ENCODE measurements at places on chromosomes 3 and 15.

DNA sequence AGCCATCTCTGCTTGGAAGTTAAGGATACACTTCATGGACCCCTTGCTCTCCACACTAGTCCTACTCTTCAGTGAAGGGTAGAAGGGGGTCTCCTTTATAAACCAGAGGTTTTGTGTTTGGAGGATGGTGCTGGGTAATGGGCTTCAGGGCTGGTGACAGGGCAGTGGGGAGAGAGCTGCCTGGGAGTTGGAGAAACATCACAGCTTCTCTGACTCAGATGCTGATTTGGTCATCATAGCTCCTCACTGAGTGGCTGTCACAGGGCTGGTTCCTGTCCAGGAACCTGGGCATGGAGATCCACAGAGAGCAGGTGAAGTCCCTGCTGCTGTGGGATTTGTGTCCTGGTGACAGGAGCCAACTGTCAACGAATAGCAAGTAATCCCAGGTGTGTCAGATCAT lies 333.9 kb upstream of the ATP10A start:
- DNase-seq, result no peak

DNA sequence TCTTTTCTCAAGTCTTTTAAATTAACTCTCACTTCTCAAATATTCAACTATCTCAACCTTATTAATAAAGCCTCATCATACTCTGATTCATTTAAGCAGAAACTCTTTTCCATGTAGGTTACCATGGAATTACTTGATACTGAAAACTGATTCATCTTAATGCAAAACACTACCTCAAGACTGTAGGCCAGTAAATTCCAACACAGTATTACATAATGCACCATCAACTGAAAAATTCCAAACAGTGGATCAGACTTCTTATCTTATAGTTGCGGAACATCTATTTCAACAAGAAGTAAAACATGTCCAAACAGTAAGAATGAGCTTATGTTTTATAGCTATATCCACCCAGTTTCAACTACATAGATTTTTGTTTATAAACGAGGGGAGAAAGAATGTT lies 124.5 kb downstream of the PEAK1 start:
- no peak for DNase-seq

GRCh38 chr15:92395098-92395635 lies 1.5 kb downstream of the ST8SIA2 start:
- no peak for DNase-seq

- DNase-seq, result no peak
Measured at GRCh38 chr3:161474139-161474538, 22.5 kb upstream of the OTOL1 start.

DNA sequence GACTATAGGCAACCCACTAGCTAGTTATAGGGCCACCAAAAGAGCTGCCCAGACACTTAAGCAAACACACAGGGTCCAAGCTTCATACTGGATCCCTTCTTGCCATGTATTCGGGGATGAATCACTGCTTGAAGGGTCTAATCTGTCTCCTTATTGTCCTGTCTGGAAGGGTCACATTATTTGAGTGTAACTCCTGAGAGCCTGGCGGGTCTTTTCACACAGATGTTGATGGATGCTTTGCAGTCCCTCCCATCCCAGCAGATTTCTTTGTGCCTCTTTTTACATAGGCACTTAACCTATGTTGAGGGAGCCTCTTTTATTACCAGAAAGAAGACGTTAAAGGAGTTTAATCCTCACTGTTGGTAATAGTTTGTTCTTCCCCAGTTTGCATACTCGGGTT lies 56.6 kb downstream of the BBX start:
- no peak for DNase-seq

DNA sequence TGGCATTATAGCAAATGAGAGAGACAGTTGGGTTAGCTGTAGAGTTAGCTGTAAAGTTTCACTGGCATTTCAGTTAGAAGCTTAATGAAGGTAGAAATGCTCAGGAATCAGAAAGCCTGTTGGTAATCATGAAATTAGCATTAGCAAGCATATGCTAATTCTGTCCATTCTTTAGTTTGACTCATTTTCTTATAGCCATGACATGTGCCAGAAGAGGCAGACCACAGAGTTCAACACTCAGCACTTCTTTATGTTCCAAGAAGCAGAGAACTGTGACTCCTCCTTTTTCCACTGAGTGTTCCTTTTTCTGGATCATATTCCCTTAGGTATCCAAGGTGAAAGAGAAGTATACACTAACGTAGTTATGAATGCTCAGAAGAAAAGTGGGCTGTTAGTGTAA lies 276.2 kb upstream of the SGO1 start:
- no peak for DNase-seq

DNA sequence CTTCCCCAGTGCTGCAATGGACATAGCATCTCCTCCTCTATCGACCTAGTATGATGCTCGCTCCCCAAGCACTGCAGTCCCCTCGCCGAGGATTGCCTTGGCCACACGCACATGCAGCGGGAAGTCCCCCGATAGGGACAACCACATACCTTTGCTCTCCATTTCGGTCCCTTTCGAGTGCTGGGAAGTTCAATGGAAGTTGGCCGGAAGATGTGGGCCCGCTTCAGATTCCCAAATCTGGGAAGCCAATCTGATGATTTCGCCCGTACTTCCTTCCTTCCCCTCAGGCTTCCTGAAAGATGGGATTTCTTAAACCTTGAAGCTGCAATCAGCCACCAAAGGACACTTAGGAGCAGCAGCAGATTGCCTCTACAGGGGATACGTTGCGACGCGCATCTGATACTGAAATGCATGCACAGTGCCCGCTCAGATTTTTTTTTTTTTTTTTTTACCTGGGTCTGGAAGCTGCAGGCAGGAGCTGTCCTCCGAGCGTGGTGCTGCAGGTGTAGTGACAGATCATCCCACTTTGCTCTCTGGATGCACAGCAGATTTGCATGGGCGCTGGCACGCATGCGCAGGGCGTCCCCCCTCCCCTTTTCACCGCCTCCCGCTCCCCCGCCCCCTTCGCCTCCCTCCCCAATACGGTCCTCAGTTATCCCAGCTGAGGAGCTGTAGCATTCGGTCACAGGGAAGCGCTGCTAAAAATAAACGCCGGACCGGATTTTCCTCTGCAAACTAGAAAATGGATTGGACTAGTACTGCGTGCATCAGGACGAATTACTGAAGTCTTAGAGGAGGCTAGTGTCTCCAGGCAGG lies at the start of gene FGF12:
Gene FGF12, minus strand, starts transcription at position 510 of the 816 bp plus-strand sequence.
- DNase-seq, result no peak

DNA sequence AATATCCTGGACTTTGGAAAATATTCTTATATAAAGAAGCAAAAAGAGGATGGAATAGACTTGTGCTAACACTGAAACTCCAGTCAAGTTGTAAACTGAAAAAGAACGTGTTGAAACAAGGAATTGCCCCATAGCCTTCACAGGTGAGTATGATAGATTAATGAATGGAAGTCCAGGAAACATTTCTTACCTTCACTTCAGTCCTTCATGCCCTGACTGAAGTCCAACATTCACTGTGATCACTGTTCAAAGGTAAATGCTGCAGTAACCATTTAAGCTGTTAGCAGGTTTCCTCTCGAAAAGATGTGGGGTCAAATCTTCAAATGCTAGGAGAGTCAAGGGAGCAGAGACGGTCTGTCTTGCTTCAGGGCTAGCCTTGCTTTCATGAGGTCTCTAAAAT lies 46.1 kb downstream of the SLC30A4 start:
- DNase-seq, result no peak

DNA sequence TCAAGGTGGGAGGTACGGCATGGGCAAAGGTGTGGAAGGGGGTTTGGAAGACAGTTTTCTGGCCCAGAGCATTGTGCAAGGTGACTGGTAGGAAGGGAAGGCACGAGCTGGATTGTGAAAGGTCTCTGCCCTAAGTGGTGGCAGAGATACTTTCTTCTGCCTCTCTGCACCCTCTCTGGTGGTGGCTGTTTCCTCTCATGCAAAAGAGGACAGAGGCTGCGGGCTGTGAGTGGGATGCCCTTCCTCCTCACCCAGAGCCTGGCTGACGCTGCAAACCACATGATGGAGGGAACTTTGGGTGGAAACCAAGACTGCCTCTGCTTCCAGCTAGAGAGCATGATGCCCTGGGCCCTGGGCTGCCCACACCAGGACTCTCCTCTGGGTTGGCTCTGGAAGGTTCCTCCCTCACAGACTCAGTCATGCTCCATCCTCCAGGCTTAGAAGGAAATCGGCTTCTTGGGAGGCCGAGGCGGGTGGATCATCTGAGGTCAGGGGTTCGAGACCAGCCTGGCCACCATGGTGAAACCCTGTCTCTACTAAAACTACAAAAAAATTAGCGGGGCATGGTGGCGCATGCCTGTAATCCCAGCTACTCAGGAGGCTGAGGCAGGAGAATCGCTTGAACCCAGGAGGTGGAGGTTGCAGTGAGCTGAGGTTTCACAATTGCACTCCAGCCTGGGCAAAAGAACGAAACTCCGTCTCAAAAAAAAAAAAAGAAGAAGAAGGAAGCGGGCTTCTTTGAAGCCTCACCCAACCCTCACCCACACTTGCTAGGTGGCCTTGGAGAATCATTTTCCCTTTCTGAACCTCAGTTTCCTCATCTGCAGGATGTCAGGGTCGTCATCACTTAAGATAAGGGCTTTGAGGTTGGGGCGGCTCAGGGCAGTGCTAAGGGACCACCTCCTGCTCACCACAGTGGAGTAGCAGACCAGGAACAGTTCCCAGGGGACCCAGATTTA lies 8.3 kb downstream of the PSTPIP1 start:
- peak; percentile 67 for DNase-seq

DNA sequence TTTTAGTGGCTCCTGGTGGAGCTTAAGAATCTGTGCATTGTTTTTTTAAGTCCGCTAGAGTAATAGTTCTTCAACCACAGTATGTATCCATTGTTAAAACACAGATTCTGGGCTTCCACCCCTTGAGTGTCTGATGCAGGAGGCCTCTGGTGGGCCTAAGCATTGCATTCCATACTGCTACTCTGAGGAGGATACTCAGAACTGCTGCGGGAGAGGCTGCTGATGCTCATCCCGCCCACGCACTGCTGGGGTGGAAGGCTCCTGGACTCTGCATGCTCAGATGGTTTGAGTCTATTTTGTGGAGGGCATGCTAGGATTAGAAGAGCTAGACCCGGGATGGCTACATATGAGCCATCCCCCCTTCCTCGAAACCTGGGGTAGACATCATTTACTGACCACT lies 74.4 kb downstream of the THSD4 start:
- DNase-seq, result no peak

GRCh38 chr3:177385831-177386301 lies 188.6 kb upstream of the TBL1XR1 start:
- no peak for DNase-seq

GRCh38 chr15:61605343-61605742 lies 376.2 kb upstream of the RORA start:
- no peak for DNase-seq

GRCh38 chr3:182802413-182803390 lies 9.4 kb downstream of the ATP11B start:
- no peak for DNase-seq

DNA sequence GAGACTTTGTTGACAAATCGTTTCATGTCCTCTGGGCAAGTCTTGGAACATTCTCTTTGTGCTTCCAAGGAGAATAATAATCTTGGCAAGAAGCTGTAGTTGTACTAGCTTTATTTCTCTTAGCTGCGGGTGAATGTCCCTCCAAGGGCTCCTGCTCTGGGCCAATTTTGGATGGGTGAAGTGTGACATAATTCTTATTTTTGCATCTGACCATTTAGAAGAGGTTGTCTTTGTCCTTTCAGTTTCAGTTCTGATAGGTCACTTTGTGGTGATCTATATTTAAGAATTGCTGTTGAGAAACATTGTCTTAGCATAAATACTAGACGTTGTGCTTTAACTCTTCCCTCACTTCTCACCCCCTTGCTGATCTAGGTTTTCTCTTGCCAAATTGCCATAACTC lies 164.8 kb upstream of the RORA start:
- DNase-seq, result no peak

- DNase-seq, result no peak
Measured at GRCh38 chr3:72899349-72899765, 11.5 kb downstream of the GXYLT2 start.

DNA sequence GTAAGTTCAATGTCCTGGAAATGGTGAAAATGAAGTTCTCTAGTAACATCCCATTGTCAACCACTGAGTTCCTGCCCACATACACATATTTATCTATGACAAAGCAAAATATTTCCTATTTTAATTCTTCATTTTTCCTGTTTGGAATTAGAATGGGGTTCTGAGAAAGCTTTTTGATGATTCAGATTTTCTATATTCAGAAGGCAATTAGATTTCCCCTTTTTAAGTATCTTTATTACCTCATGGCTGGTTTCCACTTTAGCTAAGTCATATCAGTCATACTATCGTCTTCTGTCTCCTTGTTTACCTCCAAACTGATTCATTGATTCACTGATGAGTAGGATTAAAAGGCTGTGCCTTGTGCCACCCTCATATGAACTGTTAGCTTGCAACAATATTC lies 17.9 kb downstream of the ETFA start:
- DNase-seq, result no peak

GRCh38 chr15:57726411-57726810 lies 19.9 kb downstream of the POLR2M start:
- DNase-seq, result no peak

- no peak for DNase-seq
Measured at GRCh38 chr3:139357899-139358298, 14.1 kb downstream of the MRPS22 start.

DNA sequence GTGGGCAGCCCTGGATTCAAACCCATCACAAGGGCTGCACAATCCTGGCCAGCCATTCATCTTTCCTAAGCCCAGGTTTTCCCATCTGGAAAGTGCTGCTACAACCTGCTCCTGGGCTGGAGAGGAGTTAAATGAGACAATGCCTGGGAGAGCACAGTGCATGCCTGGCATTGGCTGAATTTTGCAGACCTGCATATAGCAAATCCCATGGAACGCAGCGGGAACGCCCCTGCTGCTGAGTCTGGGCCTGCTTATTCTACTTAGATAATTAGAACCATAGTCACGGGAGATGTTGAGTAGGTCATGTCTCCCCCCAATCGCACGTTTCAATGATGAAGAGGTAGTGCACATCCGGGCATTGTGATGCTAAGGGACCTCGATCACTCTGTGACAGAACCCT lies 46.6 kb downstream of the ABTB1 start:
- no peak for DNase-seq

DNA sequence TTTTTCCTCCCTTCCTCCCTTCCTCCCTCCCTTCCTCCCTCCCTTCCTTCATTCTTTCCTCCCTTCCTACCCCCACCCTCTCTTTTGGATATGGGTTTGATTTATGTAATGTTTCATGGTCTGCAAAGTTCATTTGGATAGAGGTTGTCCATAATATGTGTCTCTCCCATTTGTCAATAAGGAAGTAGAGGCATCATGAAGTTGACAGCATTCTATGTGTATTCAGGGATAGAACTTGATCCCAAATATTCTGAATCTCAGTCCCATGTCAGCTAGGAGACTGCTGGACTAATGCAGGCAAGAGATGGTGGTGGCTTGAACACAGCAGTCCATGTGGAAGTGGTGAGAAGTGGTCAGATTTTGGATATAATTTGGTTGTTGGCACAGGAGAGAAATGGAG lies 90.7 kb upstream of the SLC6A6 start:
- no peak for DNase-seq

Data from effector memory CD4-positive, alpha-beta T cell (primary cell).